ENCODE measurements at places on chromosomes 4 and X.

DNA sequence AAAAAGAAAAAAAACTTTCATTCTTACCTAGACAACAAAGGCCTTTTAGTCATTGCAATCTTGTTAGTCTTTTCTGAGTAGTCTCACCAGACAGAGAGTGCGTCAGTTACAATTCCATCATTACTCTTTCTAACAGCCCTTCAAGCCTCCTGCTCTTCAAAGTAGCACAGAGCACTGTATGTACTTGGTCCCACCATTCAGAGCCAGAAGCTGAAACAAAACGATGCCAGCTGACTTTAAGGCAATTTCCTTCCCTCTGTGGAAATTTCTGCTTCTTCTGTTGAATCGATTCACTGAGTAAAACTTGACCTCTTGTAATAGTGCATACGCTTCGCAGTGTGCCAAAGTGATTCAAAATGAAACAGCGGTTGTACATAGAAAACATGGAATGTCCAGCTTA, 57.7 kb upstream of the TENM3 start:
- DNase-seq: no peak

- no peak for DNase-seq
Measured at GRCh38 chrX:148923631-148924030, 423.2 kb downstream of the AFF2 start.

DNA sequence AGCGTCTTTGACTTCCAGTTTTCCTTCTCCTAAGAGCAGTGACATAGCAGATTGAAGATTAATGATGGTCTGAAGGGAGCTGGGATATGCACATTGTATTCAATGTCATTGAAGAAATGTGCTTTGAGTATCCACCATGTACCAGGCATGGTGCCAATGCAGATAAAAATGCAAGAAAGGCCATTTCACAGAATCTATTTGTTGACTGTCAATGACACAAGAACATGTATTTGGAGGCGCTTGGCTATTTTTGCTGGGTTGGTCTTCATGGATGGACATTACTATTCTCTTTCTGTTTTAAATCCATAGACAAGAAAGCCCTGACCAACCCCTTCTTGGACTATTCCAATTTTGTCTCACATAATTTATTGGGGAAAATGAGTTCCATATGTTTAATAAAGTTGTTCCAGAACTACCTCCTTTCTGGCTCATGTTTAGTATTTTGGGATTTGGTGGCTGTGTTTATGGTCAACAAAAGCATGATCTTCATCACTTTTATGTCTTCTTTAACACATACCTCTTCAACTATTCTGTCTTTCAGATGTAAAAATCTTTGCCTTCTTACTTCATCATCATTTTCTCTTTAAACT, 174.5 kb downstream of the CPE start:
- no peak for DNase-seq

DNA sequence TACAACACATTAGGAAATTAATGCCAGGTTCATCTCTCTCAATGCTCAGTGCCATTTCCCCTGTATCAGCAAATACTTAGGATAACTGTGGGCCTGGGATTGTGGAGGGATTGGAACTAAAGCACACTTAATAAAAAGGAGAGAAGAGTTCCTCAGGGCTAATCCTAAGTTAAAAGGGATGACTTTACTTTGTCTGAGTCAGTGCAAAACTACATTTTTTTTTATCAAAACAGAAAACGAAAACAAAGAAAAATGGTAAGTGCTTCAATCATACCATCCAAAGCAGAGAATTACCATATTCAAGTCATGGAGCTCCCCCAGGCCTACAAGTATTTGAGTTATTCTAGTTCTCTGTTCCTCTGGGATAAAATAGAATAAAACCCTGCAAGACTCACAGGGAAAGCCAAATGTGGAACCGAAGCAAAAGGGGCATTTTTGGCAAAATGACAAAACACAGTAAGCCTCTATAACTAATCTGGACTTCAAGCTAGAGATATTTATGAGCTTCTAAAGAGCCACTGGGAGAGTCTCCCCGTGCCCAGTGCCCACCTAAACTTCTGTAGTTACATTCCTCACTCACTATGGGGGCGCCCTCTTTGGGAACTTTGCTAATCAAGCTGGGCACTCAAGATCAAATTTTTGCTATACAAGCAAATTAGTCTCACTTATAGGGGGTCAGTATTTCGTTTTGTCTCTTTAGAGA, 53.4 kb downstream of the PALLD start:
- DNase-seq: no peak

DNA sequence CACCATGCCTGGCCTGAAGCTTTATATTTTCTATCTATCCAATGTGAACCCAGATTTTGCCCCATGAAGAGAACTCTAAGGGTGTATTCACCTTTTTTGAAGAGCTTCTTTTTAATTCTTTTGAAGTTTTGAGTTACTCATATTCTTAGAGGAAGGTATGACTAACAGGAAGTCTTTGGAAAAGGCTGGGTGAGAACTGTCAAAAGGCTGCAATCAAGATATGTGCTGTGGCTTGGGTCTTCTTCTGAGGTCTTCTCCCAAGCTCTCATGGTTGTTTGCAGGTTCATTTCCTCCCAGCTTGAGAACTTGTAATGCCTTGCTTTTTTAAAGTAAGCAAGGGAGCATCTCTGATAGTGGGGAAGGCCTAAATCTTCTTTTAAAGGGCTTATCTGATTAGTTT, 3.1 kb upstream of the C4orf17 start:
- DNase-seq: no peak

DNA sequence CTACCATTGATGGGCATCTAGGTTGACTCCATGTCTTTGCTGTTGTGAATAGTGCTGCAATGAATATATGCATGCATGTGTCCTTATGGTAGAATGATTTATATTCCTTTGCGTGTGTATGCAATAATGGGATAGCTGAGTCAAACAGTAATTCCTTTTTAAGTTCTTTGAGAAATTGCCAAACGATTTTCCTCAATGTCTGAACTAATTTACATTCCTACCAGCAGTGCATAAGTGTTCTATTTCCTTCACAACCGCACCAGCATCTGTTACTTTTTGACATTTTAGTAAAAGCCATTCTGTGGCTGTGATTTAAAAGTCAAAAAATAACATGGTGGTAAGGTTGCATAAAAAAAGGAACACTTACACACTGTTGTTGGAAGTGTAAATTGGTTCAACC, 103.1 kb upstream of the FAM47B start:
- no peak for DNase-seq

DNA sequence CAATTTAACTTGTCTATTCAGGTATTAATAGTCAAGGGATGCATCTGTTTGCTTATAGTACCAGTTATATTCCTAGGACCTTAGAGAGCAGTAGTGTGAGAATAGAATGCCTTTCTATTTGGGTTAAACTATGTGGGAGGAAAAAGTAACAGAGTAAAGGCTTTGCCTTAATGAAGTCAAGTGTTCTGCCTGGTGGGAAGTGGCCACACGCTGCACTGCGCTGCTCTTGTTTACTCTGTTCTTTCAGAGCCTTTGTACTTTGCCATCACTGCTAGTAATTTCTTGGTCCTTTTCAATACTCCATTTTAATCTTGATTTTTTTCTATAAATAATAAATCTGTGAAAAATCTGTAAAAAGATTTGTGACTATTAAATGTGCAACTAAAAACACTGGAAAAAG, 38.0 kb downstream of the YIPF6 start:
- no peak for DNase-seq

DNA sequence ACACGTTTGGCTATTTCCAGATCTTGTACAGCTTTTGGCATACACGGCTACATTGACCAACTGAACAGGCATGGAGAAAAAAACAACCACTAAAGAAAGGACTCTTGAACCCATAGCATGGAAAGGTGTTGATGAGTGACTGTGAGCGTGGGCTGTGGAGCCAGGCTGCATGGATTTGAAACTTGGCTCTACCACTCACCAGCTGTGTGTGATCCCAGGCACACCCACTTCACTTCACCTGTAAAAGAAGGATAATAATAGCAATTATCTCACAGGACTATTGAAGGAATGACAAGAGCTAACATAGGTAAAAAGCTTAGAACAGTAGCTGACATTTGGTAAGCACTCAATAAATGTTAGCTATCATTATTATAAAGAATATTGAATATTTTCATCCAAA, 301.7 kb upstream of the CPEB2 start:
- no peak for DNase-seq

DNA sequence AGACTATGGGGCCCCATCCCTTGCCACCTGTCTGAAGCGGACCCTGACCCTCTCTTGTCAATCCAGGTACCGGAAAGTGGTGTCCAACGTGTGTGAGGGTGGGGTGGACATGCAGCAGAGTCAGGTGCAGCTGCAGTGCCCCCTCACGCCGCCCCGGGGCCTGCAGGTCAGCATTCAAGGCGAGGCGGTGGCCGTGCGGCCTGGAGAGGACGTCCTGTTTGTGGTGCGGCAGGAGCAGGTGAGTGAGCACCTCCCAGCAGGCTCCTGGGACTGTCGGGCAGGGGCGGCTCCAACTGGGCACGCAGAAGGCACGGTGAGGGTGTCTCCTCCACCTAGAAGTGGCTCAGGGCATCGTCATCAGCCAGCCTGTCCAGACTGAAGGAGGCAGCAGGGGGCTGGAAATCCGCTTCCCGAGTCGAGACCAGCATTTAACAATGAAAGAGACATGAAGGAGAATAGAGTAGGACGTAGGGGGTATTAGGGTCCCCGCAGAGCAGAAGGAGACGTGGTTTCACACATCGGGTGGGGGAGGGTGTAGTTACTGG, 221.6 kb downstream of the AFAP1 start:
- DNase-seq: no peak

DNA sequence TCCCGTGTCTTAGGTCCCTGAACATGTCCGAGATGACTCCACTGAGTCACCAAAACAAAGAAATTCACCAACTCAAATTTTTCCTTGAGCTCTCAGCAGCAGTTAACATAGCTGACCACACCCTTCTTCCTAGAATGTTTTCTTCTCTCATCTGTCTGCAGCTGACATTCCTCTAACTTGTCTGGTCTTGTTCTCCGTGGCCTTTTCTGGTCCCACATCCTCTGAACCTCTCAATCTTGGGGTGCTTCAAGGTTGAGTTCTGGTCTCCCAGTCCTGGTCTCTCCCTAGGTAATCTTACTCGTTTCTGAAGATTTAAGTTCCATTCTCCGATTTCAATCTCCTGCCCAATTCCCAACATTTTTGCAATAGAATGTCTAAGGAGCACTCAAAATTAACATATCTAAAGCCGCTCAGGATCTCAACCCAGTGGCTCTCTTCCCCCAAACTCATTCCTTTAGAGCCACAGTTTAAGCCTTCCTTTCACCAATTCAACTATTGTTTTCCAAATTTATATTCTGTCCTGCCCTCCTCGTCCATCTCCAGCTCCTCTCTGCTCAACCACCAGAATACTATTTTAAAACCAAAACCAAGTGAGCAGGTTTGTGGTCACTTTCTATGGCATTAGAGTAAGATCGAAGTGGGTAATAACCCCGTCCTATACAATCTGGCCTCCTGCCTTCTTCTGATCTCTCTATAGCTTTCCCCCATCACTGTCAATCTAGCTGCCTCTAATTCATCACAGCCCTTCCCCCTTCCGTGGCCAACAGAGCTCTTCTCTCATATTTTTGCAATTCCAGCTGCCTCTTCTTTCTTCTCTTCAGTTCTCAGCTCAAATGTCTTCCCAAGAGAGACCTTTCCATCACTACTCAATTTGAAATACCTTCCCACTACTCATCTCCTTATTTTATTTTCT, 1.2 kb downstream of the TRIML2 start:
- no peak for DNase-seq

- DNase-seq: no peak
Measured at GRCh38 chrX:34656842-34657725, at the start of gene TMEM47. Gene TMEM47, minus strand, starts transcription at chrX:34657285. Its CDS starts 256 bp downstream, at chrX:34657029.
